ENCODE measurements at places on chromosomes 7 and 10.

GRCh38 chr10:29132551-29133111 is 156.2 kb upstream of the LYZL1 start:
- no peak for DNase-seq

DNA sequence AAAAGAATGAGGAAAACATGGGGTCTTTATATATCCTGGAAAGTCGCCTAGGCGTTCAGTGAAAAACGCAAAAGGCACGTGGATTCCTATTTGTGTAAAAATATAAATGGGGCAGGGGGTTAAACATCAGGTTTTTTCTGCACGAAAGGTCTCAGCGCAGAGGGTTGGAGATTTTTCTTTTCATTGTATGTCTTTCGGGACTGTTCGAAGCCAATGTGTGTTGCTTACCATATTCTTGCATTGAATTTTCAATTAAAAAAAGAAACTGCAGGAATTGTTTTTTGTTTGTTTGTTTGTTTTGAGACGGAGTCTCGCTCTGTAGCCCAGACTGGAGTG is 169.2 kb downstream of the UBE2H start:
- no peak for DNase-seq

DNA sequence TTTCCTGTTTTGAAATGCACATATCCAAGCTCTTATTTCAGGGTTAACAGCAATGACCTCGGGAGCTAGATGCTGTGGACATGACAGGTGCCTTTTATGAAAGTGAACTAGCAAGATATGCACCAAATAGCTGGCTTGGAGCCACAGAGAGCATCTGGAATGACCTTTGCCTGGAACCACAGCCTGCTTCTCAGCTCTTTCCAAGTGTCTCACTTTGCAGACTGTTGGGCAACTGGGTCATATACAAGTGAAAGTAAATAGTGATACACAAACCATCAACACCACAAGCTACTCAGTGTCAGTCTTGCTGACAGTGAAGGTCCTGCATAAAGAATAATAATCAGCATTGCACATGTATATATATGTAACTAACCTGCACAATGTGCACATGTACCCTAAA is 183.5 kb downstream of the RNF133 start:
- no peak for DNase-seq

DNA sequence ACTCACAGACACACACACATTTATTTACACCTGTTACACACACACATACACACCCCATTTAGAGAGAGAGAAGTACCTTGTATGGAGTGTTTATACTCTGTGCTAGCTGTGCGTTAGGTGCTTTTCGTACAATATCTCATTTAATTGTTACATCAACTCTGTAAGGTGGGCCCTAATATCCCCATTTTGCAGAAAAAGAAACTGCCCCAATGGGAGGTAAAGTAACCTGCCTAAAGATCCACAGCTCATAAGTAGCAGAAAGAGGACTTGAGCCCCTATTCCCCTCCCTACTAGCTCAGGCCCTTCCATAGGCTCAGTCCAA is 23.8 kb upstream of the RBM20 start:
- no peak for DNase-seq

- no peak for DNase-seq
These were observed 17.2 kb downstream of the EBF3 start for GRCh38 chr10:129946859-129947258.

Measured in stimulated activated CD4-positive, alpha-beta T cell treated with anti-CD3 and anti-CD28 coated beads, Interleukin-1b, Interleukin-23, amount 100 ng/mL, for 4 hours (primary cell).